DMS 273 treated with DMSO at 0.1 percent for 48 hours (cell line): ENCODE measurements at places on chromosomes 6 and 20.

DNA sequence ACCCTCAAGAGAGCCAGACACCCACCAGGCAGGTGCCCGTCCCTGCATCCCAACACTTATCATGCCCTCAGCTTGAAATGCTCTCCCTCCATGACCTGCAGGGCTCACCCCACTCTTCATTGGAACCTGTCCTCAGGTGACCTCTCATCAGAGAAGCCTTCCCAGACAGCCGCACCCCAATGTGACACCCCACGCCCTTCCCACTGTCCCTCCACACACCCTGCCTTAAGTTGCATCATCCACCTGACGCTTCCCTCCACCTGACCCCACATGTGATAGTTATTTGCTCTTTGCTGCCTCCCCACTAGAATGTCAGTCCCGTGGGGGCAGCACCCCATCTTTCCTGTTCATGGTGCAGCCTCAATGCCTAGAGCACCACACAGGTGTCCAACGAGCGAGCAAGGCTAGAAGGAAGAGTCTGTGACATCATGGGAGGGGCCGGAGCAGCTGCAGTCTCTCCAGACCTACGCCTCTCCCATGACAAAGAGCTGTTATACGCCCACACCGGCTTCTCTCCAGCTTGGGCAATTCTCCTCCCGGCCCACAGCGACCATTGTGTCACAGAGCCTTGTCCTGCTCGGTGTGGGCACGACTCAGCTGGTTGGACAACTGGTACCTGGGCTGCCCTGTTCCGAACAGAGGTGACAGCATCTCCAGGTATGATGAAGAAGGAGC lies 58.2 kb downstream of the NFATC2 start:
- DNase-seq: no peak

- no peak for DNase-seq
Measured at GRCh38 chr6:3061501-3061941, 6.8 kb upstream of the RIPK1 start.

DNA sequence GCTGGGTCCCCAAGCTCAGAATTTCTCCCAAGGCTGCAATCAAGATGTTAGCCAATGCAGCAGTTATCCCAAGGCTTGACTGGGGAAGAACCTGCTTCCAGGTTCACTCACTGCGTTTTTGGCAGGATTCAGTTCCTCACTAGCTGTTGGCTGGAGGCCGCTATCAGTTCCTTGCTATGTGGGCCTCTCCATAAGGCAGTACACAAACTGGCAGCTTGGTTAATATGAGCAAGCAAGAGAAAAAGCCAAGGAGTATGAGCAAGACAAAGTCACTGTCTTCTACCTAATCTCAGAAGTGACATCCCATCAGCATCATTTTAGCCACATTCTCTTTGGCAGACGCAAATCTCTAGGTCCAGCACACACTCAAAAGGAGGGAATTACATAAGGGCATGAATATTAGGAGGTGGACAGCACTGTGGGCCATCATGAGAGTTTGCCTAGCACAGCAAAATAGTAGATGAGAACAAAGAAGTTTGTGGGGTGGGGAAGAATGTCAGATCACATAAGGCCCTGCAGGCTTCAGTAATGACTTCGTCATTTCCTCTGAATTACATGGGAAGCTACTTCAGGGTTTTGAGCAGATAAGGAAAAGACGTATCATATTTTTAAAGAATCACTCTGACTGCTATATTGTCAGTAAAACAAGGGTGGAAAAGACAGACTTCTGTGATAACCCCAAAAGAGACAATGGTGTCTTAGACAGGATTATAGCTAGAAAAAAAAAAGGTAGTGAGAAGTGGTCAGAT lies 25.5 kb downstream of the LMBRD1 start:
- DNase-seq: no peak

- no peak for DNase-seq
Measured at GRCh38 chr6:90818163-90818562, 231.3 kb upstream of the MAP3K7 start.

- DNase-seq: no peak
Measured at GRCh38 chr6:113190170-113190569, 667.0 kb upstream of the MARCKS start.

DNA sequence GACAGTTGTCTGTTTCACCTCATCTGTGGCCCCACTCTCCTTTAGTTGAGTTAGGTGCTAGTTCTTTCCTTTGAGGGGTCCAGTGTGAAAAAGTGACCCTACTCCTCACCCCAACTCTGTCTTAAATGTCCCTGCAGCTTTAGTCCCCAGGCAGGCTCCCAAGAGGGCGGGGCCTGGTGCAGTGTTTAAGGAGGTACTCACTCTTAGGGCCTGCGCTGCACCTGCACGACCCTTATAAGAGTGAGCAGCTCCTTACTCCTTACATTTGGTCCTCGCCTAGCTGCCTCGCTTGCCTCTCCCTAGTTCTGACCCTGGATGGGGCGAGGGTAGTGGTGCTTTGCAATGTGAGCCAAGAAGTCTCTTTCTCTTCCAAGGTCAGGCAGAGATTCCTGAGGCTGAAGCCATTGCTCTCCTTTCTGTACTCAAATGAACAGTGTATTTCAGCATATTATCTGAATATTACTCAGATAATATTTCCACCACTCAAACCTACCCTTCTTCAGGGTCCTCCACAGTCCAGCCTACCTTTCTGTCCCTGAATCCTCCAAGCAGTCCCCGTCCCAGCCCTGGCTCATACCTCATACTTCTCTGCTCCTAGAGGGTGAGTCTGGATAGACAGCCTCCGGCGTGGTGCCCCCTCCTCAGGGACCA lies 11.9 kb upstream of the VEGFA start:
- DNase-seq: no peak

DNA sequence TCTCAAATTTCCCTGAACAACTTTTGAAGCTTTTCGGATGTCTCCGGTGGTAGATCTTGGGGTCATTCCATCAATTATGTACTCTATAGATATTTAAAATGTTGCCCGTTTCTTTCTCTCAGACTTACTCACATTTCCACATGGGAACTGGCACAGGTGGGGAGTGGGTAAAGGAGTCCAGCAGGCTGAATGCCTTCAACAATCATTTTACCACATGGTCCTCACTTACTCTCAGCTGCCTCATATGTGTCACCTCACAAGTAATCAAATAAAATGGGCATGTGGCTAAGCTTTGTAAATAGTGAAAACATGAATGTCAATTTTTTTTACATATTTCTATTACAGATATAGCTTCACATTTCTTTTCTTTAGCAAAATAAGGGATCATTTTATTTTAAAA lies 677 bp downstream of the HLA-DQA1 start:
- no peak for DNase-seq

DNA sequence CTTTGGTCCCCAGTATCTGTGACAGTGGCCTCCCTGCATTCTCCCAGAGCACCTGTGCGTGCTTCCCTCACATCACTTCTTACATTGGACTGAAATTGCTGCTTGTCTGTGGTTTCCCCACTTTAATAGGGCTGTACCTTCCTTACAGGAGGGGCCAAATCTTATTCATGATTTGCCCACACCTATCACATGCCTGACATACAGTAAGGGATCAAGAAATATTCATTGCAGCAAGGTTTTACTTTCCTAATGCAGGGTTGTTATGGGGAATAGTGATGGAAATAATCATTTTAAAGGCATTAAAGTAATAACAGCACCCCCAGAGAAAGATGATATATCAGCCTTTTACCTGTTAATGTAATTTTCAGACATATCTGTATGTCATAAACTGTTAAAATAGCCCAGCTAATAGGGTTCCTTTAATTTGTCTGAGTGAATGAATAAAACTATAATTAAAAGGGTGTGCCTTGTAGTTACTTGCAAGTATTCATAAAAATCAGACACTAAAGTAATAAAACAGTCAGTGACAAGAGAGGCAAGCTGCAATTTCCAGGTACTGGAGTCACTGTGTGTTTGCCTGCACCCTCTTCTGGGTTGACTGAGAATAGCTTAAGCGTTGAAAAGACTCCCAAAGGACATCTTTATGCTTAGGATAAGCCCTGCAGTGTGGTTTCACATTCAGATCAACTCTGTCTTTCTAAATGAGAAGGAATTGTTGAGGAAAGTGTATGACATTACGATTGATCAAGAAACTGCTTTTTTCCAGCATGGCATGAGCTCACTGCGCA lies 182.7 kb downstream of the PHACTR1 start:
- DNase-seq: no peak

GRCh38 chr6:142443532-142443931 lies 141.7 kb downstream of the ADGRG6 start:
- no peak for DNase-seq

DNA sequence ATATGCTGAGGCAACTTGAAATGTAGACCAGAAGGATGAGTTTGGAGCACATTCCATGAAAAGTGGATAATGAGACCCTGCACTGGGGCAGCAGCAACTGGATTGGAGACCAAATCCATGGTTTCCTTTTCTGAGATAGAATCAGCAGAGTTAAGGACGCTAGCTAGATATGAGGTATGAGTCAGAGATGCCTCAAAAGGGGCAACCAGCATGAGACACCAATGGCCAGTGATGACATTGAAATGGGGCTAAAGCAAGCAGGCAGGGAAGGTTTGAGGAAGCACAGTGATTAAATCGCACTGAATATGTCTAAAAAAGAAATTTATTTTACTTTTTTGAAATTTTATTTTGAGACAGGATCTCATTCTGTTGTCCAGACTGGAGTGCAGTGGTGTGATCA lies 802.4 kb downstream of the TFAP2A start:
- no peak for DNase-seq

DNA sequence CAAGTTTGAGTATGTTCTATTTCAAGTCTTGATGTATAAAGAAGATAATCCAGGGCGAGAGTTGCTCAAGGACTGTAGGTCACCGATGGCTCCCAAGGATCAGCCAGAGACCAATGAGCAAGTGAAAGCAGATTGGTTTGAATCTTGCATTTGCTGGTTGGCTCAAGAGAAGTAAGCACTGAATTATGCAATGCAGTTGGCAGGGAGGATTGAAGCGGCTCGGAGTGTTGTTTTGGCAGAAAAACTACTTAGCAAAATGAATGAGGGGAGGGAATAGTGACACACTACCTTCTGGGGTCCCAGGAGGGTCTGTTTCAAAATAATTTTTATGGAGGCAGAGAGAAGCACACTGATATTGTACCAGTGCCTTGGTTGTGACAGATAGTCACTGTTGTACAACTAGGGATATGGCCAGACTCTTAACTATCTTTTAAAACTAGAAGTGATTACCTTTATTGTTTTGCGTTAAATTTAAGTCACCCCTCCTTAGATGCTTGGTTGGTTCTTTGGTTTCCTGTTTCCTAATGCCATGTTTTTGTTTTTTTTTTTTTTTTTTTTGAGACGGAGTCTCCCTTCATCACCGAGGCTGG lies 15.7 kb downstream of the SASH1 start:
- no peak for DNase-seq

GRCh38 chr6:31791324-31792089 lies 4.0 kb downstream of the VARS1 start:
- peak; percentile 36 for DNase-seq
